ENCODE measurements at places on chromosomes 4 and X.

- DNase-seq = no peak
Observed at GRCh38 chrX:41526925-41527324, 79.8 kb downstream of the NYX start.

DNA sequence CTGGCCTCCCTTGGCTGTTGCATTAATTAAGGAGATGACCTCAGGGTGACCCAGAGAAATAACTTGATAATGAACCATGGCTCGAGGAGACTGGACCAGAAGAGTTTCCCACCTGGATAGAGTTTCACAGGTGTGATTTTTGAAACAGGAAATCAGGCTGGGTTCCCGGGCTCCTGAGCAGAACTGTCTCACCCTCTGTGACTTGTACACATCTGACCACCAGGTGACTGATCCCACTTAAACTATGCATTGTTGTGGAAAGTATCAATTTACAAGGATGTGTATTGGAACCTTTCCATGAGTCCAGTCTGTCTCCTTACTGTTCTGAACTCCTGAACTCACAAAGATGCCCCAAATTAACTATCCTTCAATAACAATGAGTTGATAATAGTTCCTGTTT lies 220.3 kb downstream of the PTTG2 start:
- no peak for DNase-seq

DNA sequence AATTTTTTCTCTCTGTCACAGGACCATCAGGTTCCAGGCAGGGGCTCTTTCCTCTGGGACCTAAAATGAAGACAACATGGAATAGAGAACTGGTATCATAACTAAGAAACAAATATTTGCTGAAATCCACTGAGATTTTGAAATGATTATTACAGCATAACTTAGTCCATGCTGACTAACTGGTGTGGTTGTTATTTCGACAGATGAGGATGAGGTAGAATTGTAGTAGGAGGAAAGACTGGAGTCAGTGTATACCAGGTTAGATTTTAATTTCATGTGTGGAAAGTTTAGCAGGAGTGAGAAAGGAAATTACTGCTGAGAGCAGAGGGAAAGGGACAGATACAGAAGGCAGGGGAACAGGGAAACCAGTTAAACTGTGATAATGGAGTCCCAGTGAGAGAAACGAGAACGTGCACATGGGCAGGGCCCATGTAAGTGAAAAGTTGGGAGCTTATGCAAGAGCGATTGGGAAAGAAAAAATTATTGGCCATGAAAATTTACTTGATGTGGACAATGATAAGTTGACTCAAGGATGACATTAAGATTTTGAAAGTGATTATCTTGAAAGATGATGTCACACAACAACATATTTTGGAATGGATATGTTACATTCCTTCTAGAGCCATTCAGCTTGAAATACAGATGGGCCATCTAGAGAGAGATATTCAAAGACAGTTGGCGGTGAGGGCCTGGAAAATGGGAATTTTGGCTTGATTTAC lies 98.7 kb upstream of the DDIT4L start:
- no peak for DNase-seq

GRCh38 chr4:121304893-121305292 lies 75.9 kb downstream of the QRFPR start:
- DNase-seq = no peak

Measured in retinal pigment epithelial cell (primary cell).